ENCODE measurements at places on chromosomes 6 and 20.

DNA sequence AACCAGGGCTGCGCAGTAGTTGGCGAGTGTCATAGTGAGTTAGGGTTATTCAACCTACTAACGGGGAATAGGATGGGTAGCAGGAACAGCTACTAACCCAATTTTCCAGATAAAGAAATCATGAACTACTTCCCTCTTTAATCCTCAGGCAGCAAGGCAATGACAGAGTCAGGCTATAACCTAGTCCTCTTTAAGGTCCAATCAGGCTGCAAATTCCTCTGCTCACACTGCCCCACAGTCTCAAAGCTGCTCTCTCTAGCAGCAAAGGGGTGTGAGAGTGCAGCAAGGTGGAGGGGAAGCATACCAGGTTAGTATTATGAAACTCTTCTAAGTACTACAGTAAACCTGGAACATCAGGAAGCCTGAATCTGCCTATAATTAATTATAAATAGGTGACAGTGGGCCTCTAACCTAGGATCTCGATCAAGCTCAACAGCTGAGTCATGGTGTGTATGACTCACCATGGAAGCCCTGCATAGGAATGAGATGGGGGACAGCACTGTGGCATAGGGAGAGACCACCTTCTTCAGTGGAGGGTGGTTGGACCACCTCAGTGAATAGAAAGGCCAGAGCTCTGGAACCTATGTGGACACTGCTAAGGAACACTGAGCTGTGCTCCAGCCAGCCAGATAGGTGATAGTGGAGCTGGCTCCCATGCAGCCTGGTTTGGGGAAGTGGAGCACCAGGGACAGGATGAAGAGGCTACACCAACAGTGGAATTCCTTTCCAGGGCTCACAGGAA is 7.9 kb downstream of the PEX6 start:
- no peak for ATAC-seq

DNA sequence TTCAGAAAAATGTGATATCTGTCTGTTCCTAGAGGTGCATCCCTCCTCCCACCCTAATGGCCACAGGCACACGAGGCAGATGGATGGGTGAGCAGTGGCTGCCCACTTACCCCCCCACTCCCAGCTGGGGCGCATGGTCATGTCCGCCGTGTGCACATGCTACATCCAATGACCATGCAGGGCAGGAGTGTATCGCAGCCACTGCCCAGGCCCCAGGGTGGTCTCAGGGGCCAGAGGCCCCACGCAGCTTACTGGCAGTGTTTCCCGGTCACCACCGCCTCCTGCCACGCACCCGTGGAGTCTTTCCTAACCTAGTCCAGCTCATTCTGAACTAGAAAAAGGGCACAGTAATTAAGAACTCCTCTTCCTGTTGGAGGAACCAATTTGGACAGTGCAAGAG is 11.7 kb upstream of the HTR1B start:
- ATAC-seq, result no peak

GRCh38 chr20:53788253-53789022 is 194.8 kb upstream of the ZNF217 start:
- ATAC-seq, result no peak

DNA sequence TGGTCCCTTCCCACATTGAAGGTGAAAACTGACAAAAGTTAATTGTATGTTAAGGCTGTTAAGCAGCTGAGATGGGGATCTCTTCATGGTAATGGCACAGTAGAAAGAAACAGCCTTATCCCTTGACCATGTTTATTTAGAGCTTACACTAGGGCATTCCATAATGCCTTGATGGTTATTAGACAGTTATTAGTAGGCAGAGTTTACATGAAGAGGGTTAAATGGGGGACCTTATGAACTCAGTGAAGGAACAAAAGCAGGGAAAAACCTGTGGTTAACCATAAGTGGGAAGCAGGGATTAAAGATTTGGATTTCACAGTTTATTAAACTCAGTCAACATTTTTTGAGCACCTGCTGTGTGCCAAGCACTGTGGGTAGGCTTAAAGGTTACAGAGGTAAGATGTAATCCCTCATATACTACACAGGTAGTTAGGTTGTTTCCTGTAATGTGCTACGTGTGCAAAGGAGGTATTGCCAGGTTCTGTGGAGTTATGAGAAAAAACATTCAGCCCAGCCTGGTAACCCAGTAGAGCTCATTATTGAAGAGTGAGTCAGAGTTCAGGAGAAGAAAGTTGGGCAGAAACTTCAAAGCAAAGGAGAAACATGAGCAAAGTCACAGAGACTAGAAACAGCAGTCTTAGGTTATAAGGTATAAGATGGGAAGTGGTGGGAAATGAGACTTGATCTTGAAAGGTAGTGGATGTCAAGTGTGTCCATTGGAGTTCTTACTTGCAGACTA is 32.3 kb upstream of the GNRH2 start:
- ATAC-seq, result no peak

GRCh38 chr20:58583176-58583575 is 67.9 kb upstream of the STX16 start:
- ATAC-seq, result no peak
